ENCODE measurements at places on chromosomes 1 and 21.

DNA sequence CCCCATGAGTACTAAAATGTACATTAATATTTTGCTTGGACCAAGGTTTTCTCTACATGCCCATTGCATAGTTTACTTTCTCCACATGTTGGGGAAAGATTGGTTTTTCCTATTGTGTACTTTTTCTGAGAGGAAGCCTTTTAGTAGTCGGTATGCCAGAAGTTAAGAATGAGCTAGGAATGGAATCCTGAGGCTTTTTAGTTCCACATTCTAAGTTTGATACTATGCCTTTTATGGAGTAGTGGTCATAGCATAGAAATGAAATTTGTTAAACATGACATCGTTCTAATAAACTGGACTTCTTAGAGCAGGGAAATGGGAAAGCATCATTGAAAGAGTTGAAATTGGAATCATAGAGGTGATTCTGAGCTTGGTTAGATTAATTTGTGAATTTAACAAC, 64.3 kb downstream of the BCL9 start:
- DNase-seq, result no peak

DNA sequence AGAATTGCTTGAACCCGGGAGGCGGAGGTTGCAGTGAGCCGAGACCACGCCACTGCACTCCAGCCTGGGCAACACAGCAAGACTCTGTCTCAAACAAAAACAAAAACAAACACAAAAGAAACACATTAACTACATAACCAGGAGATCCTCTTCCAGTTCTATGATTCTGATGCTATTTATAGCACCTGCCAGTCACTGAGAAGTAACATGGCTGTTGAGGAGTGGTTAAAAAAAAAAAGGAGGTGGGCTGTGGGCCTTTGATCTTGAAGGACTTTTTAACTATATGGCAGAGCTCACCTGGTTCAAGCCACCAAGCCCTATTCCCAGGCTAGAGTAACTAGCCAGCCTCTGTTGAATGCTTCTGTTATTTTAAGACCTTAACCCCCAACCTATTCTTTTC, 148.8 kb downstream of the ZBTB18 start:
- DNase-seq, result no peak

- no peak for DNase-seq
These were observed 130.5 kb downstream of the PSMG1 start for GRCh38 chr21:39052718-39053117.

DNA sequence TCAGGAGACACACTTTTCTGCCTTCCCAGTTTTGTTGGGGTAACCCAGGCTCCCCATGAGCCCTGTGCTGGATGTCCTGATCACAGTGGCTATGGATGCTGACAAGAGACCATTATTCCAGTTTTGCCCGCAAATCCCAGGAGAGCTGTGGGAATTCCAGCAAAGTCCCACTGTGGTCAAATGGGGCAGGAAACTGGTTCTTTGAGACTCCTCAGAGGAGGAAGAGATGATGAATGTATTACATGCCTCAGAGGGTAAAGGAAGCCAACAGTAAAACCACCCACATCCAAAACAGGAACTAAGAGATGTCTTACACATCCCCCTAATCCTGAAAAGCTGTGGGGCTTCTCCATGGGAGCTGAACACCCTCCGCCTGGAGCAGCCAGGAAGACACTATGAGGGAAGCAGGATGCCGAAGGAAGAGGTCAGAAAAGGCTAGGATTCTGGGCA, 12.8 kb upstream of the MPZL1 start:
- no peak for DNase-seq

DNA sequence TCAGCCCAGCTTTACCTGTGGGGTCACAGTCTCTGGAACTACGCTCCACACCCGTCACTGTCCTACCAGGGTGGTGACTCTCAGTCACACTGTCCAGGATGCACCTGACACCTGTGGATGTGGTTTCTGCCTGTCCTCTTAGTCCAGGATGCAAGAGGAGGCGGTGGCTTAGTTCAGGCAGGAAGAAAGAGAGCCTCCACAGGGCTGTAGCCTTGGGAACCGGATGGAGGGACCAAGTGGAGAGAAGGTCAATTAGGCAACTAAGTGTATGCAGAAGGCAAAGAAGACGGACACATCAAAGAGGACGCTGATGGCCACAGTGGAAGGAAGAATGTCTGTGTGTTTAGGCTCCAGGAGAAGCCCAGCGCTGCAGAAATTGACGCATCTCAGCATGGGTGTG, 153.9 kb upstream of the IRF2BP2 start:
- no peak for DNase-seq

DNA sequence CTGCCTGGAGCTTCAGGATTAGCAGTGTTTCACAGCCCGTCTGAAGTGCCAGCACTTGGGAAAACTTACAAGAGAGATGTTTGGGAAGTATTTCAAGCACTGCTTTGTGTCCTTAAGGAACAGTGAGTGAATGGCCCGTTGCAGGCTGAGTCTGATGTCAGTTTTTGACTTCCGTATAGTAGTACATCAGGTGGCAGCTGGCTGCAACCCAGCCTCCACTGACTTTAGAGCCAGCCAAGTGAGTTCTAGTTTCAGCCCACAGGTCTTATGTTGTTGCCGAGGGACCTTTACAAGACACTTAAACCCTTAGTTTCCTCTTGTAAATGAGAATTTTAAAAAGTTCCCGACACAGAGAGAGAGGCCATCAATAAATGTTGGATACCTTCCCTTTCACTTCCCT, 35.0 kb downstream of the UCK2 start:
- no peak for DNase-seq

- no peak for DNase-seq
These were observed 595.9 kb downstream of the AJAP1 start for GRCh38 chr1:5250336-5250735.

GRCh38 chr1:25039229-25039628, 109.2 kb upstream of the RUNX3 start:
- no peak for DNase-seq

DNA sequence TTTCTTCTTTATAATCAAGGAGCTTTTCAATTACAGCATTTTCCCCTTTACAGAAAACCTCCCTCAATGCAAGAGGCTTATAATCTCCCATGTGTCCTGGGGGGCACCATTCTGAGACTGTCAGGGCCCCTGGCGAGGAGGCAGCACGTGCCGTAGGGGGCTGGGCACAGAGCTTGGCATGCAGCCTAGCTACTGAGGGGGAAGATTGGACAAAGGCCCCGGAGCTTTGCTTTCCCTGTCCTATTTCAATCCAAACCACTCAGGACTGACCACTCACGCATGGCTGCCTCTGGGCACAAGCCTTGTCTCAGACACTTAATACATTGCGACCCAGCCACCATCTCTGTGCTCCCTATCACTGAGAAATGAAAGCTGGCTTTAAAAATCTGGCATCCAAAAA, 2.8 kb upstream of the RAP1GAP start:
- no peak for DNase-seq

GRCh38 chr21:36718951-36719501, 20.1 kb downstream of the SIM2 start:
- no peak for DNase-seq

DNA sequence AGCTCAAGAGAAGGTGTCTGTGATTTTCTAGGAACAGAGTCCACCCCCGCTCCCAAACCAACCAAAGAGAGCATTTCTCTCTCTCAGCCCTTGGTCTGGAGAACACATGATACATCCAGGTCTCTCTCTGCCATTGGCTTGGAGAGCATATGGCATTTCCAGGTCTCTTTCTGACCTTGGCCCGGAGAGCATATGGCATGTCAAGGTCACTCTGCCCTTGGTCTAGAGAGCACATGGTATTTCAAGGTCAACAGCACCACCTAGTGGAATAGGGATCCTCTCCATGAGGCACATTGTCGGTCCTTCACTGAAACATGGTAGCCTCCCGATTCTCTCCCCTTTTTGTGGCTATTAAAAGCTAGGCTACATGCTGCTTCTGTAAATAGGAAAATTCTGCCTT, 437.7 kb upstream of the OLFM3 start:
- DNase-seq, result no peak

- no peak for DNase-seq
These were observed 36.3 kb upstream of the PAXBP1 start for GRCh38 chr21:32807717-32808380.

DNA sequence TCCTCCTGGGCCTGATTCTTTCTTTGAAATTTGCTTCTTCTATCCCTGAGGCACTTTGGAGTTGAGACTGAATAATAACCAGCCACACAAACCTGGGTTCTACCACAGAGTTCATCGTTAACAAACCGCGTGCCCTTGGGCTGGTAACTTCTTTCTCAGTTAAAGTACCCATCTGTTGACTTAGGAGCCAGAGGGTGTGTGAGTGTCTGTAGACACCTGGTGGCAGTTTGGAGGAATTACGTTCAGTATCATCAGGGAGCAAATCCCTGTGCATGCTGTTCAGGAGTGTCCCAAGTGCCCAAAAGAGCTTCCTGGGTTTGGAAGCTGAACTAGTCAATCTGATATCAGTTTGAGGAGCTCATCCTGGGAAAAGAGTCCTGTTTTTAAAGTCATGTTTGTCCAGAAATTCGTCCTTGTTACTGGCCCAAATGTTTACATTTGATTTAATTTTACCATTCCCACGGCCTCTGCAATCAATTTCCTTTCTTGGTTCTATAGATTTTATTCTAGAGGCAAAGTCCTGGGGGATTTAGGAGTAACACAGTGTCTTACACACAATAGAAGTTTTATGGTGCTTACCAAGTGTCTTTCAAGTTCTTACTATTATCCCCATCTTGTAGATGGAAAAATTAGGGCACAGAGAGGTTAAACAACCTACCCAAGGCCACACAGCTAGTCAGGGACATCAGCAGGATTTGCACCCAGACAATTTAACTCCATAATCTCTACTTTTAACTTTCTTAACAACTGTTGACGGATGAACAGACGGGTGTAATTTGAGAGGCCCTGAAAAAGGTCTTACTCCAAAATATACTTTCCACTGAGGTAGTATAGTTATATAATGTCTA, 26.7 kb upstream of the RPTN start:
- no peak for DNase-seq

DNA sequence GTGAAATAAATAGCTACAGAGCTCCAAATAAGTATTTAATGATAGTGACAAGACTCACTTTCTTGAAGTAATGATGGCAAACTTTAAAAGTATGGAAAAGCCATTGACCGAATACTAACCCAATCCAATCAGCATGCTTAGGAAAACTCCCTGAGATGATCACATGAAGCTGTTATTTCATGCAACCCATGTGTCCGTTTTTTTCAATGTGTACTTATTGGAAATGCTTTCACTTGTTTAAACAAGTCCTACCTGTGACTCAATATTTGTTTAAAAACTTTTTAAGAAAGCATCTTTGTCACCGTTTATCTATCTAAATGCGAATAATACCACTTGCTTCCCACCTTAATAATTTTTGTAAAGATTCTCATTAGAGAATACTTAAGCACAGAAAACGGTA, 185.8 kb downstream of the NRIP1 start:
- no peak for DNase-seq
